GM12892 (cell line): ENCODE measurements at places on chromosomes 13 and 19.

- DNase-seq: no peak
Observed at GRCh38 chr13:32503727-32504126, 34.9 kb downstream of the N4BP2L2 start.

- no peak for DNase-seq
Observed at GRCh38 chr13:99819967-99820366, 151.6 kb downstream of the ZIC5 start.

GRCh38 chr13:112760435-112760834, 70.6 kb downstream of the ATP11A start:
- DNase-seq: no peak

GRCh38 chr19:32877977-32878745, 8.6 kb upstream of the SLC7A9 start:
- no peak for DNase-seq
